ENCODE measurements at places on chromosomes 4 and X.

DNA sequence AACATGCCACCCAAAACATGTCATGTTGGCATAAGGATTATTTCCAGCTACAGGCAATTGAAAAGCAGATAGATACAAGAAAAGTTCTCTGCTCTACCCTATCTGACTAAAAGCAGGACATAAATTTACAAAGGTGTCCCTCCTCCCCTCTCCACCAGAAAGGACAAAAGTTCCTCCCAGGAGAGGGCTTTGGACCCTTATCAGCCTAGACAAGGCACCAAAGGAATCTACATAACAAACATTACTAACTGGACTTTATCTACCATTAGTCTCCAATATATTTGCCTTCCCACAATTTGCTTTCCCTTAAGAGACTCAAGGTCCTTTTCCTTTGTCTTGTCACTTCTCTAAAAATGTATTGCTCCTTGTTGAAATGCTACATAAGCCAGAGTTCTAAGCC is 55.6 kb downstream of the ADGRA3 start:
- no peaks in the 10 kb centered on the region for H3K4me1 ChIP-seq
- no peaks in the 10 kb centered on the region for H3K36me3 ChIP-seq
- H3K27ac ChIP-seq: no peak overlapping the region
- no peak for DNase-seq

GRCh38 chrX:81959964-81960363 is 758.1 kb downstream of the SH3BGRL start:
- no peak overlapping the region for H3K27ac ChIP-seq
- no peaks in the 10 kb centered on the region for H3K27me3 ChIP-seq

- DNase-seq: no peak
- H3K27me3 ChIP-seq: no peaks in the 10 kb centered on the region
- no peak overlapping the region for H3K4me3 ChIP-seq
- H3K36me3 ChIP-seq: no peaks in the 10 kb centered on the region
- H3K27ac ChIP-seq: no peak overlapping the region
Measured at GRCh38 chrX:21255032-21255618, 119.1 kb upstream of the CNKSR2 start.

DNA sequence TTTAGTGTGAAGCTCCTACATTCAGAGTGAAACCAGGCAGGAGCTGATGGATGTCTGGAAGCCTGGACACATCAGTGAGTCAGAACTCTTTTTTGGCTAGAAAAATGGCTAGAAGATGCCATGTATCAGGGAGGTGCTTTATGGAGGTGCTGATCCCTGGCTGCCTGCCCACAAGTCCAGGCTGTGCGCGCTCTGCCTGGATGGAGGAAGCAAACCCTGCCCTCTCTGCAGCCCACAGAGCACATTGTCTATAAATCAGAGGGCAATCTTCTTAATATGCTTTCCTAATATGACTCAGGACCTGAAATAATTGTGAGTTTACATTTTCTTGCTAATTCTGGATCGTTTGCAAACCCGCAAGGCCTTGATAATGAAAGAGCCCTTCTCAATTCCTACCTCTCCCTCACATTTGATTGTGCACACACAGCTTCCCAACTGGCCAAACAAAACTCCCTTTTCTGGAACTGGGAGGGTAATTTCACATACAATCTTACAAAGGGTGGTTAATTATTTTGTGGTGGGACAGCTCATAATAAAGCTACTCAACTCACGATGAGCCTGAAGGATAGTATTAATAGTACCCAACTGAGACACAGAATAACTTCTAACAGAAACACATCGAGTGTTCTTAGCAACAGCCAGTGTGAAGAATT is 11.7 kb downstream of the MFAP3L start:
- no peaks in the 10 kb centered on the region for H3K36me3 ChIP-seq
- H3K27ac ChIP-seq: no peak overlapping the region
- peak; percentile 56 for DNase-seq
- H3K4me3 ChIP-seq: no peak overlapping the region
- H3K27me3 ChIP-seq: no peaks in the 10 kb centered on the region

DNA sequence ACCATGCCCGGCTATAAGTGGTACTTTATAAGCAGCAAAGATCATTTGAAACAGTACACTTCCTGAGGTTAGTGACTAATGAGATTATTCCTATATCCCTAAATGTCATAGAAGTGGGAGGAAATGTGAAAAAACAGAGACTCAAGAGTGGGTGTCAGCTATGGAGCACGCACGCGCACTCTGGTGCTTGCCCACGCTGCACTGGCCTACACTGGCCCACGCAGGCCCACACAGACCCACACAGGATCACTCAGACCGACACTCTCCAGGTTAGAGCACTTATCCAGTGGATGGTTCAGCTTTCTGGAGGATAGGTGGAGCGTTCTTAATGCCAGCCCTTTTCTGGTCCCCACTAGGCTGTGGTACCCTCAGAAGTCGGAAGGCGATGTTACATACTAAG is 78.5 kb downstream of the IL1RAPL1 start:
- H3K36me3 ChIP-seq: no peaks in the 10 kb centered on the region
- no peak overlapping the region for H3K4me3 ChIP-seq
- no peak overlapping the region for H3K27ac ChIP-seq
- no peaks in the 10 kb centered on the region for H3K4me1 ChIP-seq
- H3K27me3 ChIP-seq: no peaks in the 10 kb centered on the region

DNA sequence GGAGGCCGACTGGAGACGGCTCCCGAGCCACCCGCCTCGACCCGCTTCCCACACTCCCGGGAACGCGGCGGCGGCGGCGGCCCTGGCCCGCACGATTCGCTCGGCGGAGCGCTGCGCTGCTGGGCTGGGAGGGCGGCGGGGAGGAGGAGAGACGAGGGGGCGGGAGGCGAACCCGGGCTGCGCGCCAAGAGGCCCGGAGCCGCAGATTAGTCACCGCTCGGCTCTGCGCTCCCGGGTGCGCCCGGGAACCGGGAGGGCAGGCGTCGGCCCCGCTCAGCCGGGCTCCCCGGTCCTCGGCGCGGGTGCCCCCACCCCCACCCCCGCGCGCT is 11.2 kb upstream of the BCOR start:
- peak overlapping the region; percentile 96 for H3K27ac ChIP-seq
- no peaks in the 10 kb centered on the region for H3K36me3 ChIP-seq
- peak overlapping the region; percentile 42 for H3K4me3 ChIP-seq
- no peaks in the 10 kb centered on the region for H3K27me3 ChIP-seq
- peaks cover 1% of the 10 kb centered on the region for H3K4me1 ChIP-seq

- no peak overlapping the region for H3K27ac ChIP-seq
- H3K4me3 ChIP-seq: no peak overlapping the region
- H3K27me3 ChIP-seq: no peaks in the 10 kb centered on the region
Measured at GRCh38 chr4:108396900-108397497, 223.4 kb upstream of the RPL34 start.

- no peaks in the 10 kb centered on the region for H3K27me3 ChIP-seq
- no peak overlapping the region for H3K27ac ChIP-seq
- no peaks in the 10 kb centered on the region for H3K36me3 ChIP-seq
- H3K4me3 ChIP-seq: no peak overlapping the region
Measured at GRCh38 chrX:151825925-151826485, 86.7 kb upstream of the MAGEA4 start.

GRCh38 chr4:9758641-9759317 is 22.7 kb upstream of the DRD5 start:
- H3K36me3 ChIP-seq: no peaks in the 10 kb centered on the region
- peaks cover 2% of the 10 kb centered on the region for H3K27me3 ChIP-seq
- H3K4me1 ChIP-seq: no peaks in the 10 kb centered on the region
- no peak overlapping the region for H3K4me3 ChIP-seq
- no peak overlapping the region for H3K27ac ChIP-seq

GRCh38 chr4:14783011-14783877 is 219.0 kb upstream of the CPEB2 start:
- H3K36me3 ChIP-seq: no peaks in the 10 kb centered on the region
- no peak overlapping the region for H3K27ac ChIP-seq
- no peaks in the 10 kb centered on the region for H3K4me1 ChIP-seq
- no peak overlapping the region for H3K4me3 ChIP-seq
- no peak for DNase-seq

- H3K27me3 ChIP-seq: no peaks in the 10 kb centered on the region
- no peak overlapping the region for H3K4me3 ChIP-seq
- H3K36me3 ChIP-seq: no peaks in the 10 kb centered on the region
- no peak overlapping the region for H3K27ac ChIP-seq
Measured at GRCh38 chr4:180234730-180235129, 2008.5 kb upstream of the TENM3 start.

GRCh38 chrX:131675596-131676194 is 131.8 kb downstream of the OR13H1 start:
- no peaks in the 10 kb centered on the region for H3K4me1 ChIP-seq
- no peaks in the 10 kb centered on the region for H3K27me3 ChIP-seq
- no peak overlapping the region for H3K4me3 ChIP-seq
- H3K27ac ChIP-seq: no peak overlapping the region
